Calu3 (cell line): ENCODE measurements at places on chromosomes 6 and 20. TPM values are rescaled to one million over a fixed set of nuclear protein-coding genes. Genes with fewer than 3 reads are reported as not detected.

The RIPOR3 gene
- 2.8 and 4.0 TPM in 2 replicates for total RNA-seq

The RAD21L1 gene
- total RNA-seq = not detected in 2 replicates

The NOX3 gene
- total RNA-seq = not detected in 2 replicates

The SLC32A1 gene
- not detected in 2 replicates for total RNA-seq

The SHLD1 gene
- 1.3 and 1.9 TPM in 2 replicates for total RNA-seq

The GRIK2 gene
- total RNA-seq = 3.3 and 3.7 TPM in 2 replicates

The TRIM15 gene
- total RNA-seq = 11.8 and 13.5 TPM in 2 replicates

The SMOC2 gene
- total RNA-seq = 0.73 and 1.1 TPM in 2 replicates

The MATN4 gene
- 0.17 and 0.29 TPM in 2 replicates for total RNA-seq

The LINC00237 gene
- not detected in 2 replicates for total RNA-seq

The FRK gene
- 21.1 and 21.2 TPM in 2 replicates for total RNA-seq

The RIPPLY2 gene
- total RNA-seq = 0.31 TPM in 1 of 2 replicates, not detected in the other

The STX11 gene
- 0.24 TPM in 1 of 2 replicates, not detected in the other for total RNA-seq

The AGPAT4 gene
- total RNA-seq = 8.7 and 11.3 TPM in 2 replicates

The SAMD10 gene
- total RNA-seq = 23.6 and 23.7 TPM in 2 replicates

The PPIL6 gene
- 2.5 and 2.6 TPM in 2 replicates for total RNA-seq

The BFSP1 gene
- 0.81 and 0.94 TPM in 2 replicates for total RNA-seq

DNA sequence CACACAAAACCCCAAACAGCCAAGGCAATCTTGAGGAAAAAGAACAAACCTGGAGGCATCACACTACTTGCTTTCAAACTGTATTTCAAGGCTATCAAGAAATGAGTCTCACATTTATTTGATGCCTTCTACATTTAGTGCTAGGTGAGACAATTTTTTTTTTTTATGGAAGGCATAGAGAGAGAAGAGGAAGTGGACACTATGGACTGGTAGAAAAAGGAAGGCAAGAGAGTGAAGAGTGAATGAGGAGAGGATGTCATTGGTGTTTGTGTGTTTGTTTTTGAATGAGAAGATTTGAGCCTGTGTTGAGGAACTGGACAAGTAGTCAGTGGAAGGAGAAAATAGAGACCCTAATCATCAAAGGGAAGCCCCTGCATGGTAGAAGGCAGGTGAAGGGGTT is 182.0 kb upstream of the JAG1 start:
- no peak for DNase-seq

GRCh38 chr6:10416516-10416862 is 1.6 kb upstream of the TFAP2A start:
- DNase-seq = no peak

- DNase-seq = no peak
These were observed 34.9 kb downstream of the KLHL31 start for GRCh38 chr6:53630533-53631226.

GRCh38 chr6:52161689-52162438 is 24.3 kb upstream of the IL17A start:
- DNase-seq = no peak

- no peak for DNase-seq
These were observed 3.6 kb upstream of the SLC52A3 start for GRCh38 chr20:771741-772464.

DNA sequence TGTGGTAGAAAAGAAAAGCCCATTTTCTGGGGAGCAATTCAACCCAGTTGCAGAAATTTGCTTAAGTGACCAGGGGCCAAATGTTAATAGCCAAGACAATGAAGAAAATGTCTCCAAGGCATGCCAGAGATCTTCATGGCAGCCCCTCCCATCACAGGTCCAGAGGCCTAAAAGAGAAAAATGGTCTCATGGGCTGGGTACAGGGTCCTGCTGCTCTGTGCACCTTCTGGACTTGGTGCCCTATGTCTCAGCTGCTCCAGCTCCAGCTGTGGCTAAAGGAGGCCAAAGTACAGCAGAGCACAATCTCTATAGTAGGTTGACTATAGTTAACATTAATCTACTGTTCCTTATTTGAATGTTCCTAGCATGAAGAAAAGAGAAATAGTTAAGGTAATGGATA is 44.7 kb downstream of the FRK start:
- no peak for DNase-seq

- no peak for DNase-seq
These were observed 93.7 kb upstream of the PTPN1 start for GRCh38 chr20:50416269-50417022.

- DNase-seq = no peak
These were observed 493.2 kb upstream of the CHD6 start for GRCh38 chr20:42111349-42111748.

DNA sequence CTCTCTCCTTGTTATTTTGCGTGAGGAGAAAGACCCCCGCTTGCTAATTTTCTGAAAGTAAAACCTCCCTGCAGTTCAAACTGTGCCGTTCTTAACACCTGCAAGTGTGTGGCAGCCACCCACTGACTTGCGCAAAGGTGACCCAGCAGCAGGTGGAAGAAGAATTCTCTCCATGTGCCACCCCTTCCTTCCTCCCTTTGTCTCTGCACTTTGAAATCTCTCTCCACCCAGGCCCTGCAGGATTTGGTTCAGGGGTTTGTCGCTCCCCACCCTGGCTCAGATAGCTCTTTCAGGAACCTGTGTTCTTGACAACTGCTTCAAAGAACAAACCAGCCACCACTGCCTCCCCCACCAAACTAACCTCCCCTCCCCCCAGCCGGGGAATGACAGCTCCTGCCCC is 41.4 kb downstream of the ZNF831 start:
- no peak for DNase-seq

GRCh38 chr20:37358366-37359150 is 12.6 kb downstream of the SRC start:
- DNase-seq = no peak

DNA sequence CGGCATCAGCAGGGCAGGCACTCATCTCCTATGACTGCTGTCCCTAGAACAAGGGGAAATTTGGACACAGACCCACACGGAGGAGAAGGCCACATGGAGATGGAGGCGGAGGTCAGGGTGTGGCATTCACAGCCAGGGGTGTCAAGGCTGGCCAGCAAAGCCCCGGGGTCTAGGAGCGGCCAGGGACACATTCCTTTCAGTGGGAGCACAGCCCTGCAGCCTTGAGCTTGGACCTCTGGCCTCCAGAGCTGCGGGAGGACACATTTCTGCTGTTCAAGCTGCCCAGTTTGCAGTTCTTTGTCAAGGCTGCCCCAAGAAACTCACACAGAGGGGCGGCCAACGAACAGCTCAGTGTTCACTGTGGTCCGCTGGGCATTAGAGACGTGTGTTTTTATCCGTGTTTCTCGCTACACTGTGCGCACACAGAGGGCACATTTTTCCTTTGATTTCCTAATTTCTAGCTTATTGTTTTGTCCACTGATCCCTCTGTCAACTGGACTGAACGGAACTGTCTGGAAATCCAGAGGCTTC is 93.4 kb upstream of the MPC1 start:
- no peak for DNase-seq

- DNase-seq = no peak
These were observed 44.2 kb downstream of the NCOA6 start for GRCh38 chr20:34781220-34781619.

DNA sequence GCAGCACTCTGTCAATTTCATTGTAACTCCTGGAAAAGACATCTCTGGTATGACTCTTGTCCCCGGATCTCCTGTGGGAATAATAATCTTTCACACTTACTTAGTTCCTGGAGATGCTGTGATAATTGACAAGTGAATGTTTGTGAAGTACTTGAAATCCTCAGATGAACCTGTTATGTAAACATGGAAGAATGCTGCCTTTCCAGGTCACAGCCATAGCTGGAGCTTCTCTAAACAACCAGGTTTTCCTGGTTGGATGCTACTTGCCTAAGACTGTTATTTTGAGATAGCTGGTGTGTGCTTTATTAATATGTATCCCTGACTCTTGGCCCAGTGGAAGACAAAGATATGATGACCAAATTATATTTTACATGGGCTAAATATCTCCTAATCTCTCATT is 228.6 kb downstream of the KCNQ5 start:
- no peak for DNase-seq

DNA sequence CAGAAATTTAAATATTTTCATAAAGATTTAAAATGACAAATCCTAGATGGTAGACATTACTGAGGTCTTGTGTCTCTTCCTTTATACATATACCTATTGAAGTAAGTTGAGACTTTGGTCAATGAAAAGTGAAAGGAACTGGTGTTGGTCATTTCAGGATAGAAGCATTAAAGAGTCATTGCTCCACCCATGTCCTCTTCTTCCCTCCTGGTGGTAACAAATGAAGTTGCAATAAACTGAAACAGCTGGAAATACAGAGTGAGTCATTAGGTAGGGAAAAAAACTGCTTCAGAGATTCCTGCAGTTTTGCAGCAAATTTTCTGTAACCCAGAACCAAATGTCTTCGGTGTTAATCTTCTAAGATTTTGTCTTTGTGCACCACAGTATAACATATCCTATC is 448.0 kb downstream of the EYS start:
- no peak for DNase-seq

DNA sequence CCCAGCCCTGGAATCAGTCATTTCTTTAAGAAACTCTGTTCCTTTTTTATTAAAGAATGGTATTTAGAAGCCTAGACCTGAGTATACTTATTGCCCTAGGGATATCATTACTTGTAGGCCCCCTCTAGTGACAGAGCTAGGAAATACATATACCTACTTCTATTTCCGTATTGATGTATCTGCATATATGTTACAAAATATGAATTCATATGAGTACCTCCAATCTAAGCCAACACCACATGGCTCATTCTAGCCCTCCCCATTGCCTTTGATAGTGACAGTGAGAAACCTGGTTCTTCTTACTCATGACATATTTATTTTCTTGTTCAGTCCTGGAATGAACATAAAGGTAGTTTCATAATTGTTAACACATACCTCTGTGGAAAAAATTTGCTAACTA is 137.2 kb downstream of the FARS2 start:
- DNase-seq = no peak

- DNase-seq = no peak
These were observed 65.3 kb downstream of the GRIK2 start for GRCh38 chr6:101458826-101459225.

DNA sequence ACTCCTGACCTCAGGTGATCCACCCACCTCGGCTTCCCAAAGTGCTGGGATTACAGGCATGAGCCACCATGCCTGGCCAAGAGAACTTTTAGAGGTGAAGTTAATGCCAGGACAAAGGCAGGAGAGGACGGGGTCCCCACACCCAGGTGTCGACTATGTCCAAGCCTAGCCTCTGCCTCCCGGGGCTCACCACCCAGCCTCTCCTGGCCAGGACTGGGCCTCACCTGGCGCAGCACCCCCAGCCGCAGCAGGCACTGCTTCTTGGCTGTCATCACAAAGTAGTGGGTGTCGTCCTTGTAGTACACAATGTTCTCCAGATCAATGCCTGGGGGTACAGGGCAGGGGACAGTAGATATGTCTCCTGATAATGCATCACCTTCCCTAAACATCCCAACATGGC is 4.2 kb downstream of the MICAL1 start:
- no peak for DNase-seq
